ENCODE measurements at places on chromosomes 12 and 14. TPM values are rescaled to one million over a fixed set of nuclear protein-coding genes. Genes with fewer than 3 reads are reported as not detected.
A peak's percentile ranks its signal among the peaks of the same experiment; 100 is the strongest.

GRCh38 chr12:82027612-82028011 is 268.5 kb upstream of the PPFIA2 start:
- no peak for DNase-seq
- H3K27me3 ChIP-seq = no peaks in the 10 kb centered on the region
- no peaks in the 10 kb centered on the region for H3K4me1 ChIP-seq
- H3K4me3 ChIP-seq = no peak overlapping the region
- no peak overlapping the region for H3K27ac ChIP-seq
- no peaks in the 10 kb centered on the region for H3K36me3 ChIP-seq

DNA sequence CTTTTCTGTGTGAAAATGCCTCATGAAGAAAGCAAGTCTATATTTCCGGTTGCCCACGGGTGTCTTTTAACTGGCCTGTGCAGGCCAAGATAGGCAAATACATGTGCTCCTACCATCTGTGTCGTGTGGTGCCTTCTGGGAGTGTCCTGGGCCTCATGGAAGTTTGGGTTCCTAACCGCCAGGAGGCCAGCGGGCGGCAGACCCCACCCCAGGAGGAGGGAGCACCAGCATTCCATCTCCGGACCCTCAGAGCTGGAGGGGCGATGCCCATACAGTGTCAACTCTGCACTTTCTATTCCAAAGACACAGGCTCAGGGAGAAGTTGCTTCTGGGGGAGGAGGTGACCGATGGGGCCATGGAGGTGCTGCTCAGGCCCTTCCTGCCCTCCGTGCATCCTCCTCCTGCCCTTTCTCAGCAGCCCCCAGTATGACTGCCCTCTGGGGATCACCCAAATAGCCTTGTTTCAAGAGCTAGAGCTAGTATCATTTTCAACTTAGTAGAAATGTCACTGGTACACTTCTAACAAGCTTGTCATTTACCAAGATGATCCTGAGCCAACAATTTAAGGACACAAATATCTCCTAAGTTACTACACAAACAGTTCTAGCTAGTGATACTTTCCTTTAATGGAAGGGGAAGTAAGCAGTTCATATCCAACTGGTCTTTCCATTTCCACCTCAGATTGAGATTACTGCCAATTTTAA is 17.8 kb downstream of the CCDC92 start:
- no peak overlapping the region for H3K4me3 ChIP-seq
- no peaks in the 10 kb centered on the region for H3K27me3 ChIP-seq

DNA sequence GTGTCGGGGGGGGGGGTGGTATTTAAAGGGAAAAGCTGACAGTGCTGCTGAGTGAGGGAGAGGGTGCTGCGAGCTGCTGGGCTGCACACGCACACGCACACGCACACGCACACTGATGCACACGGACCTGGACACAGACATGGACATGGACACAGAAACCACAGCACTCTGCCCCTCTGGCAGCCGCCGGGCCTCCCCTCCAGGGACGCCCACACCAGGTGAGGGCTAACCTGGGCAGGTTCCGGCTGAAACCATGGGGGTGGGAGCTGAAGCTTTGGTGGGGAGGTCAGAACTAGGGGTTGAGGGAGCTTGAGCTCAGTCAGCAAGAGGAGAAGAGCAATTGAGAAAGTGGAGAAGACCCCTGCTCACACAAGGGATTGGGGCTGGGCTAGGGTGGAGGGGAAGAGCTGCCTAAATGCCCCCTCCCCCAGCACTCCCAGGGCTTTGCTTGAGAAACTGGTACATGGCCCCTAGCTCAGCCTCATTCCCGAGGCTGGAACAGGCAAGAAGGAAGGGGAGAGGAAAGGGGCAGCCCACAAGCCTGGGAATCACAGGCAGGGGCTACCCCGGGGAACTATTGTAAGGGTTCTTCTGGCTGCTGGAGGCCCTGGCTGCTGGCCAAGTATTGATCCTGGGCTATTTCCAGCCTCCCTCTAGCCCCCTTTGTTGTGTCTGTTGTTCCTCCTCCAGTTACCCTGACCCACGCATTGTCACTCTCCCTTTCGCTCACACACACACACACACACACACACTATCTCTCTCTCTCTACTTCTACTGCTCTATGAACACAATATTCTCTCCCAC is at the start of gene REM2:
Gene REM2 (plus strand): TSS at position 50 of the 804 bp plus-strand sequence. CDS start 66 bp downstream, at position 116.
- no peaks in the 10 kb centered on the region for H3K27me3 ChIP-seq
- no peak within 1 kb of the TSS for H3K4me3 ChIP-seq
- DNase-seq = no peak
- no peak within 1 kb of the TSS for H3K27ac ChIP-seq

DNA sequence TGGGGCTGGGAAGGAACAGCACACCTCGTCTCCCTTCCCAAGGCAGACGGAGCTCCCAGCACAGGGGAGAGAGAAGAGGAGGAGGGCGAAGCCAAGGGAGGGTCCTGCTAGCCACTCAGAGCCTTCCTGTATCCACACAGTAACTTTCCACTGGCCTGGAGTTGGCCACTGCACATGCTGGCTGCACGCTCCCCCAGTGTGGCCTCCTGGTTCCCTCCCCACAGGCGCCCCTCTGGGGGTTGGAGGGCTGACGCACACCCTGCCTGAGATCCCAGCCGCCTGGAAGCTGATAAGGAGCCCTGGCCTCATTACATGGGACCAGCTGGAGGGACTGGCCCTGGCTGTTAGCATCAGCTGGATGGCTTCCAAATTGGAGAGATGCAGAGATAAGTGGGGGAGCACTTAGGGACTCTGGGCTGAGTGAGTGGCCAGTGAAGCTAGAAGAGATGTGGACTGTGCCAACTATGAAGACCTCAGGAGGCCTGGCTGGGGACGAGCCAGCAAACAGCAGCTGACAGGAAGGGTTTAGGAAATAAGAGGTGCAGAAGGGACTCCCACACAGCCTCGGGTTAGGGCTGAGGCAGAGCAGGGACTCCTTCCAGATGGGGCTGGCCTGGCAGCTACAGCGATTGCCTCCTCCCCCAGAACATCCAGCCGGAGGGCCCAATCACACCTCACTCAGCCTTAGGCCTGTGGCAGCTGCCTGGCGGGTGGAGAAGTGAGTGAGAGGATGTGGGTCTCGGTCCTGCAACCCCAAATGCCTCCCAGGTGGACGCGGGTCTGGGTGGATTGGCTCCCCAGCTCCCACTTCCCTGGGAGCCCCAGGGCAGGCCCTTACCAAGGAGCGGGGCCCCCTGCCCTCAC is 26.3 kb upstream of the BCDIN3D start:
- no peak overlapping the region for H3K4me3 ChIP-seq
- peaks cover 7% of the 10 kb centered on the region for H3K4me1 ChIP-seq
- no peak overlapping the region for H3K27ac ChIP-seq
- H3K27me3 ChIP-seq = no peaks in the 10 kb centered on the region
- H3K36me3 ChIP-seq = no peaks in the 10 kb centered on the region
- peak; percentile 71 for DNase-seq

GRCh38 chr14:24058260-24058950 is 6.6 kb downstream of the CARMIL3 start:
- no peak overlapping the region for H3K27ac ChIP-seq
- peaks cover 3% of the 10 kb centered on the region for H3K27me3 ChIP-seq
- H3K4me3 ChIP-seq = no peak overlapping the region
- peak; percentile 80 for DNase-seq
- H3K36me3 ChIP-seq = no peaks in the 10 kb centered on the region

- no peaks in the 10 kb centered on the region for H3K27me3 ChIP-seq
- DNase-seq = peak; percentile 43
- H3K4me3 ChIP-seq = no peak overlapping the region
- no peaks in the 10 kb centered on the region for H3K4me1 ChIP-seq
- H3K27ac ChIP-seq = peak overlapping the region; percentile 24
Observed at GRCh38 chr14:102500158-102500662, 9.4 kb downstream of the ANKRD9 start.

DNA sequence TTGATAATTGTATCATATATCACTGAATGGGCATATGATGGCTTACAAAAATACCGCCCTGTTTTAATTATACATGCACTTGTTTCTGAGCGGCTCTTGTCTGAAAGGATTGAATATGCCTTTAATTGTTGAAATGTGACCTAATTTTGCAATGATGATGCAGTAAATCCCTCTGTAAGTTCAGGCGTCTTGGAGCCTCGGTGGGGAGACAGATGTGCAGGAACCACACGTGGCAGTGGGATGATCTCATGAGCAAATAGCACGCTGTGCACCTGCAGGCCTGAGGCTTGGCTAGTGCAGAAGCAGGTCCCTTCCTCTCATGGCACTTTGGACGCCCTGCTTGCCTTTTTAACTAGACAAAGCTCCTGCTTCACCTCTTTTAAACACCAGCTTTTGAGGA is 49.3 kb upstream of the ASPG start:
- DNase-seq = no peak
- no peaks in the 10 kb centered on the region for H3K36me3 ChIP-seq
- H3K4me1 ChIP-seq = no peaks in the 10 kb centered on the region
- H3K27ac ChIP-seq = no peak overlapping the region
- peaks cover 4% of the 10 kb centered on the region for H3K27me3 ChIP-seq

DNA sequence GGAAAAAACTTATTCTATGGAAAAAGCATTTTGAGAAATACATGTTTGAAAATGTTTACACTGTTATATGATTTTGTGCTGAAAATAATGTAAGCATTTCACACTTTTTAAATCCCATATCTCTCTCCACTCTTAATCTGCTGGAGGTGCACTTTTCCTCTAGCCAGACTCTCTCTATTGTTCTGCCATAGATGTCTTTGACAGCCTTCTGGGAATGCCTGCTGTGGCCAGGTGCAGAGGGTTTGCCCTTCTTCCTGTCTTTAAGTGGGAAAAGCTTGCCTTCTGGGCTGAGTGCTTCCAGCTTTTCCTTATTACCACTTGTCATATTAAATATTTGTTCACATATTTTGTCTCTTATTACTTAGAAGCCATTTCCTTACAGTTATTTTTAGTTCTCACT is 60.1 kb upstream of the PPM1H start:
- no peak overlapping the region for H3K27ac ChIP-seq
- no peak for DNase-seq
- H3K27me3 ChIP-seq = peaks cover 4% of the 10 kb centered on the region
- no peaks in the 10 kb centered on the region for H3K4me1 ChIP-seq
- H3K4me3 ChIP-seq = no peak overlapping the region
- no peaks in the 10 kb centered on the region for H3K36me3 ChIP-seq

DNA sequence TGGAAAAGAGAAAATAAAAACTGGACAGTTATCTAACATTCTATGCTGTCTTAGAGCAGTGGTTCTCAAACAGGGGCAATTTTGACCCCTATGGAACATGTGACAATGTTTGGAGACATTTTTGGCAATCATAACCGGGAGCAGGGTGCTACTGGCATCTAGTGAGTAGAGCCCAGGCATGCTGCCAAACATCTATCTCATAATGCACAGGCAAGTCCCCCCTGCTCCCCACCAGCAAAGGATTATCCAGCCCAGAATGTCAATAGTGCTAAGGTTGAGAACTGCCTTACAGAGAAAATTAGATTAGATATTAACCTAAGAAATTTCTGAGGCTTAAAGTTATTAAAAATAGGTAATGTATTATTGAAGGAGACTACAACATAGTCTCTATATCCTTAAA is 22.9 kb upstream of the CATSPERB start:
- no peaks in the 10 kb centered on the region for H3K4me1 ChIP-seq
- H3K36me3 ChIP-seq = no peaks in the 10 kb centered on the region
- DNase-seq = peak; percentile 9

DNA sequence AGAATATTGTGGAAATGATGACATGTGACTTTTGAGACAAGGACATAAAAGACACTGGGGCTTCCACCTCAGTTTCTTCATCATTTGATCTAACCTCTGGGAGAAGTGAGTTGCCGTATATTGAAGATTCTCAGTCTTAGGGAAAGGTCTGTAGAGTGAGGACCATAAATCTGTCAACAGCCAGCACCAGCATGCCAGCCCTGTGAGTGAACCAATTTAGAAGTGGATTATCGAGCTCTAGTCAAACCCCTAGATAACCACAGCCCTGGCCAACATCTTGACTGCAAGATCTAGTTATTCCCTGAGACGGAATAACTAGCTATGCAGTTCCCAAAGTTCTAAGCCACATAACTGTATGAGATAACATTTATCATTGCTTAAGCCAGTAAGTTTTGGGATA is 108.8 kb upstream of the PTPRR start:
- H3K27me3 ChIP-seq = no peaks in the 10 kb centered on the region
- H3K4me1 ChIP-seq = peaks cover 8% of the 10 kb centered on the region
- no peak overlapping the region for H3K4me3 ChIP-seq

DNA sequence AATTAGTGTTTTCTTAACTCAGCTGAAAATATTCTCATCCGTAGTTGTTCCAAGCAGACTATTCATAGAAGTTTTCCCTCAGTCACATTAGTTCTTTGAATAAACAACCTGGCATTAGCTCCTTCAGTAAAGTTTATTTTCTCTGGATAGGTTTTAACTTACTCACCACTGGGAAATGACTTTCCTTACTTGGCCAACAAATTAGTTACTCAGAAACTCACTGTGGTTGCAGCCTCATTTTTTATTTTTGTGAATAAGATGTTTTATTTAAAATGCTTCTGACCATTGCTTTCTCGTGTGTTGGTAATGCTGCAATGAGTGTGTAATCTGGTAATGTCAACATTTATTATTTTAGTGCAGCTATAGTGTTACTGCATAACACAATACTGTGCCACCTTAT is 74.9 kb downstream of the NOVA1 start:
- no peaks in the 10 kb centered on the region for H3K4me1 ChIP-seq
- H3K27ac ChIP-seq = no peak overlapping the region
- no peak for DNase-seq
- no peaks in the 10 kb centered on the region for H3K27me3 ChIP-seq
- H3K4me3 ChIP-seq = no peak overlapping the region
- no peaks in the 10 kb centered on the region for H3K36me3 ChIP-seq

DNA sequence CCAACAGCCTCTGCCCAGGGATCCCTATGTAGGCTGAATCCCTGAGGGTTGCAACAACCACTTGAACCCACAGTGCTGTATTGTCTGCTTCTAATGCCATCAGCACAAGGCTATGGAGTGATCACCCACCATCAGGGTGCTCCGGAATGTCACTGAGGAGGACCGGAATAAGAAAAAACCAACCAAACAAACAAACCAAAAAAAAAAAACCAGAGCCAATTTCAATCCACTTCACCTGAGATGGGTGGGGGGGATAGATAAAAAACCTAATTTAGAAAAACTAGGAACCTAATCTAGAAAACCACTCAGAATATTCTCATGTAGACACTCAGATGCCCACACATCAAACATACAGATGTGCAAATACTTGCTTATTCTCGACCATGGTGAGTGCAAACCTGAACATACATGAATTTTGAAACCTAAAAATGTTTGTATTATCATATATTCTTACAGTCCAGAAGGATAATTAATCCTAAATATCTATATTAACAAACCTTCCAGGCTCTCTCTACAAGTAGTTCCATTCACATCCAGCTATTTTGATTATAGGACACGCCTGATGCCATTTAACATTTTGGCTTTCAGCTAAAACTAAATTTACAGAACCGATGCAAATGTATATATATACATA is 3.7 kb downstream of the TBX5 start:
- DNase-seq = no peak
- H3K27me3 ChIP-seq = peaks cover 45% of the 10 kb centered on the region
- no peak overlapping the region for H3K4me3 ChIP-seq
- no peaks in the 10 kb centered on the region for H3K4me1 ChIP-seq
- no peaks in the 10 kb centered on the region for H3K36me3 ChIP-seq

- H3K27ac ChIP-seq = no peak overlapping the region
- no peaks in the 10 kb centered on the region for H3K4me1 ChIP-seq
- H3K36me3 ChIP-seq = no peaks in the 10 kb centered on the region
- H3K4me3 ChIP-seq = no peak overlapping the region
- H3K27me3 ChIP-seq = no peaks in the 10 kb centered on the region
Observed at GRCh38 chr14:57089901-57090300, 178.8 kb downstream of the EXOC5 start.

FCF1 gene
- 74.2 TPM for total RNA-seq

CATSPERB gene
- total RNA-seq = not detected

TRIAP1 gene
- total RNA-seq = 29.4 TPM

DENND5B gene
- 7.2 TPM for total RNA-seq

TAS2R9 gene
- total RNA-seq = not detected

SYT10 gene
- total RNA-seq = not detected

Data from A673 (cell line).